NCI-H2081 treated with DMSO at 0.1 percent for 48 hours (cell line): ENCODE measurements at places on chromosomes 16 and 17.

GRCh38 chr17:41419716-41420115 is 4.7 kb downstream of the KRT37 start:
- DNase-seq, result no peak

DNA sequence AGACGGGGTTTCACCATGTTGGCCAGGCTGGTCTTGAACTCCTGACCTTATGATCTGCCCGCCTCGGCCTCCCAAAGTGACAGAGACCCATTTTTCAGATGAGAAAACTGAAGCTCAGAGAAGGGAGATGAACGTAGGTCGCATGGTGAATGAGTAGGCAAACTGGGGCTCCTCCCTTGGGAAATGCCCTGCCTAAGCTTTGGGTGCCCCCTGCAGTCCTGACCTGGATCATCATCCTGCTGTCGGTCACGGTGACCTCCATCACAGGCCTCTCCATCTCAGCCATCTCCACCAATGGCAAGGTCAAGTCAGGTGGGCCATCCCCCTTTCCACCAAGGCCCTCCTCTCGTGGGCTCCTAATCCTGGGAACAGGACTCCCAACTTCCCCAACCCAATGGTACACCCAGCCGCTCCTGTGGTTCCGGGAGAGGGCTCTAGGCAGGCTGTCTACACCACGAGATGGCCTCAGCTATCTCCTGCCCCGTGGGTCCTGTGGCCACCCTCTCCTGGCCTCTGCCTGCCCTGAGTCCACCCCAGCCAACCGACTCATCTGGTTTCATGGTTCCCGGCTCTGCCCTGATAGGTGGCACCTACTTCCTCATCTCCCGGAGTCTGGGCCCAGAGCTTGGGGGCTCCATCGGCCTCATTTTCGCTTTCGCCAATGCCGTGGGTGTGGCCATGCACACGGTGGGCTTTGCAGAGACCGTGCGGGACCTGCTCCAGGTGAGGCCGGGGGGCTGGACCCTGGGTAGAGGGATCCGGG is 4.7 kb downstream of the SLC12A3 start:
- no peak for DNase-seq

DNA sequence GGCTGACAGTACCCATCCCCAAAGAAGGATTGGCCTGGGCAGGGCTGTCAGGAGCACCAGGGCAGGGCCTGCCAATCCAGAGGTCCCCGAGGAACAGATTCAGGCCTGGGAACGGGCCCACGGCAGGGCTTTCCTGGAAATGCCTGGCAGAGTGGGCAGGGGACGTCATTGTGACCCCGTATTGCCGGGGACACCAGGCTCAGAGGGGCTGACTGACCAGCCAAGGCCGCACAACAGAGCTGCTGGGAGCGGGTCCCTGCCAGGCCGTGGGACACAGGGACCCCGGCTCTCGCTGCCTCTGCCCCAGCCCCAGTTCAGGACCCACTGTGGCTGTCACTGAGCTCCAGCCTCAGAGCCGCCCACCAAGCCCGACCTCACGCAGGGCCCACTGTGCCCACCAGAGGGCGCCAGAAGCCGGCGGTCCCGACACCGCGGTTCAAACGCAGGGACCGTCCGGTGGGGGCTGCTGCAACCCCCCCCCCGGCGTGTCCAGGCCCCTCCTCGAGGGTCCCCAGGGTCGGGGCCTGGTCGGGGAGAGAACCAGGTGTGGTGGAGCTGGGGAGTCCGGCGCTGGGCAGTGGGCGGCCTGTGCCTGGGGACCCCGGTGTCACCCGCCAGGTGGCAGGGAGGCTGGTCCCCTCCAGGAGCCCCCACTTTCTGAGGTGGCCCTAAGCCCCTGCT is 15.2 kb upstream of the SSTR5 start:
- no peak for DNase-seq

GRCh38 chr16:28935924-28936783 is 4.4 kb downstream of the CD19 start:
- DNase-seq, result no peak

DNA sequence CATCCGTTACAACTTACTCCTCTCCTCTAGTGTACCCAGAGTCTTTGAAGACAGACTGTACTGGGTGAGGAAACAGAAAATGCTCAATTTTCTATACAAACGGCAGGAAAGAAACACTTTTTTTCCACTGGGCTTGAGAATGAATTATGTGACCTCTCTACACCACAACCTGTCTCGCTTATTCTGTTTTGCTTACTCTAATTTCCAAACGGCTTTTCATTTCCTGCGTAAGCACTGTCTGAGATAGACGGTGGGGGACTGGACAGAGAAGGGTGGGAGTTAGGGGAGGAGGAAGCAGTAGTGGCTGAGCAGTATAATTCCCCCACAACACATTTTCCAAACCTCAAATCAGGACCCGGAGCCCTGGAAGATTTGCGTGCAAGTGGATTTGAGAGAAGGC is 191.4 kb upstream of the SDK2 start:
- DNase-seq, result no peak

DNA sequence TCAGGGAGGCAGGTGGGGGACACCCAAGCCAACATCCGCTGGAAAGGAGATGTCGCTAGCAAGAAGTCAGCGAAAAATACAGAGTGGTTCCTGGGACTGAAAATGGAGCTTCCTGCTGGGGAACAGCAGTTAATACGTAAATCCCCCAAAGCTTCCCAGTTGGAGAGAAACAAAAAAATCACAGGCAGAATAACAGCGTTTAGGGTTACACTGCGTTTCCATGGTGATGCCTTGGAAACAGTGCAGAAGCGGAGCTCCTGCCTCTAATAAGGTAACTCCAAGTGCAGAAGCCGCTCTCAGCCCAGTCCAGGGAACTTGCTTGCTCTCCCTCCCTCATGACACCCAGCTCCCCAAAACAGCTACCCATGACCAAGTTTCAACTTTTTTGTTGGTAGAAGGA is 73.4 kb downstream of the PLD6 start:
- DNase-seq, result no peak

GRCh38 chr16:68393333-68393732 is 55.0 kb downstream of the SMPD3 start:
- no peak for DNase-seq

DNA sequence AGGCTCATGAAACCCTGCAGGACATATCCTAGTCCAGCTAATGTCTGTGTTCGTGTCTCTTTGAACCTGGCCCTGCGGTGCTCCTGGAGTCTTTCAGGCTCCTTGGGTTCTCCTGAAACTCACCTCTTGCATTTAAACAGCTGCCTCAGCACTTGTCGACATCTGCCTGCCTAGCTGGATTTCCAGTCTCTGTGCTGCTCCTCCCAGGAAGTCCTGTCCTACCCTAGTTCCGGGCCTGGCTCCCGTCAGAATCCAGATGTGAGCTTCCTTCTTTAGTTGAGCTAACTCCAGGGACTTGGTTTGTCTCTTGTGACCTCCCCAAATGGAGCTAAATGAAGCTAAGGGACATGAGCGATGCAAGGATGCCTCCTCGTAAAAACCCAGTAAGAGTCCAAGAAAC is 155.2 kb upstream of the PIRT start:
- no peak for DNase-seq

GRCh38 chr17:73160980-73161630 is 3.7 kb upstream of the SSTR2 start:
- DNase-seq, result no peak

DNA sequence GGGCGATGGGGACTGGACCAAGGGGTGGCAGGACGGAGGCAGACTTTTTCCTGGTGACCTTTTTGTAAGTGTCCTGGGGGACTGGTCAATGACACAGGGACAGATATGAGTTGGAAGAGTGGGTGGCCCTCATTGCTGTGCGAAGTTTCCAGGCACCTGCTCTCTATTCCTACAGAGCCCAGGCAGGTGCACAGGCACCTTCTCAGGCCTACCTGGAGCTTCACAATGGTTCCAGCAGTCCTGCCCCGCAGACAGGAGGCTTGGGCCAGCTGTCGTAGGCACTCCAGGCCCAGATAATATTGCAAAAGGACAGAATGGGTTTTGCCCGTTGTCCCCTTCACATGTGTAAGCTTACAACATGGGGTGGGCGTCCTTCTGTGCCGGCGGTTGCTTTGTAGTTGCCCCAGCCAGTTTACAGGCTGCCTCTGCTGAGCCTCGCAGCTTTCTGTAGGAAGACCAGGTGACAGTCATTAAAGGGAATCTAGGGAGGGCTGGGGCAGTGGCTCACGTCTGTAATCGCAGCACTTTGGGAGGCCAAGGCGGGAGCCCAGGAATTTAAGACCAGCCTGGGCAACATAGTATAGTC is 84.3 kb downstream of the ARHGAP23 start:
- no peak for DNase-seq

- peak; percentile 58 for DNase-seq
These were observed at the start of gene VAT1 for GRCh38 chr17:43021741-43022512. Gene VAT1, minus strand, starts transcription at chr17:43022385. Its CDS starts 63 bp downstream, at chr17:43022322.

- peak; percentile 72 for DNase-seq
These were observed 25.5 kb downstream of the COPZ2 start for GRCh38 chr17:48012151-48012520.

DNA sequence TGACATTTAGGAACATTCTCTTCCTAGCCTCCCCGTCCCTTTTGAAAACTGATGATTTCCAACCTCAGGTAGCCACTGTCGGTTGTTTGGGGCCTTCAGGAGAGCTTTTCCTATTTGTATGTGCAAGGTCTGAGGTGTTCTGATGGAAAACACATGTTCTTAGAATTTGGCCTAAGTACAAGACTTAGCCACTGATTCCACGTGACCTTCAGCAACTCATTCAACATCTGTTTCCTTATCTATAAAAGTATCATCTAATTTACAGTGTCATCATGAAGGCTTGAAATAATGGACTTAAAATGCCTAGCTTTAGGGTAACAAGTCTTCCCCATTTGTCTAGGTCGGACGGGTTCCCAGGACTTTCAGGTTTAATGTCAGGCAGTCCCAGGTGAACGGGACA is 259.3 kb downstream of the SOX9 start:
- no peak for DNase-seq

DNA sequence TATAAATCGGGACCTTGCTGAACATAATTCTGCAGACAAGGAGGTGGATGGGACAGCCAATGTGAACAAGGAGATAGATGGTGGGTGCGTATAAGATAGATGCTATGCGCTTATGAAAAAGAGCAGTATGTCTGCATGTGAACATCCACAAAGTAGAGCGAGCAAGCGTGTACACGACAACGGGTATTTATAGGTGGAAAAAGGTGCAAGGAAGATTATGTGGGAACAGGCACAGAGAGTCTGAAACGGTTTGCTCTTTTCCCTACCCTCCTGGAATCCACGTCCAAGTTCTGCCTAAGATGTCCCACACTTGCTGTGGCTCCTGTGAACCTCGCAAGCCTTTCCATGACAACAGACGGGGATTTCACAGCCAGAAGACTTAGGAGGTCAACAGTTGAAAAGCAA is 43.0 kb downstream of the SNX11 start:
- DNase-seq, result no peak

DNA sequence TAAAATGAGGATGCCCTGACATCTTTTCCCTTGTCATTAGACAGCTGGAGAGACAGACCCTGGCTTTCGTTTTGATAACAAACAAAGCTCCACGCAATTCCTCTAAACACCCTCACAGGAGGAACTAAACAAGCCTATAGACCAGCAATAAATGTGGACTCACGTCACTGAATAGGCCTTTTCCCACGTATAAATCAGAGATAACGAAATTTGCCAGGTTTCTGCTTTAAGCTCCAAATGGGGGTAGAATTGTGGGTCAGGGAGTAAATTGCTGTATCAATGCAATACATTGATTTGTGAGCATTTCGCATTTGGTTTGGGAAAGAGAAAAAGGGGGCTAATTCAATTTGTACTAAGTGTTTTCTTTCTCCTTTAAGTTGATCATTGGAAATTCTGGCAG is 256.0 kb downstream of the PMP22 start:
- no peak for DNase-seq

GRCh38 chr16:7216719-7217118 is 115.9 kb upstream of the RBFOX1 start:
- DNase-seq, result no peak

- DNase-seq, result no peak
These were observed 138.7 kb upstream of the RPH3AL start for GRCh38 chr17:491086-492021.

DNA sequence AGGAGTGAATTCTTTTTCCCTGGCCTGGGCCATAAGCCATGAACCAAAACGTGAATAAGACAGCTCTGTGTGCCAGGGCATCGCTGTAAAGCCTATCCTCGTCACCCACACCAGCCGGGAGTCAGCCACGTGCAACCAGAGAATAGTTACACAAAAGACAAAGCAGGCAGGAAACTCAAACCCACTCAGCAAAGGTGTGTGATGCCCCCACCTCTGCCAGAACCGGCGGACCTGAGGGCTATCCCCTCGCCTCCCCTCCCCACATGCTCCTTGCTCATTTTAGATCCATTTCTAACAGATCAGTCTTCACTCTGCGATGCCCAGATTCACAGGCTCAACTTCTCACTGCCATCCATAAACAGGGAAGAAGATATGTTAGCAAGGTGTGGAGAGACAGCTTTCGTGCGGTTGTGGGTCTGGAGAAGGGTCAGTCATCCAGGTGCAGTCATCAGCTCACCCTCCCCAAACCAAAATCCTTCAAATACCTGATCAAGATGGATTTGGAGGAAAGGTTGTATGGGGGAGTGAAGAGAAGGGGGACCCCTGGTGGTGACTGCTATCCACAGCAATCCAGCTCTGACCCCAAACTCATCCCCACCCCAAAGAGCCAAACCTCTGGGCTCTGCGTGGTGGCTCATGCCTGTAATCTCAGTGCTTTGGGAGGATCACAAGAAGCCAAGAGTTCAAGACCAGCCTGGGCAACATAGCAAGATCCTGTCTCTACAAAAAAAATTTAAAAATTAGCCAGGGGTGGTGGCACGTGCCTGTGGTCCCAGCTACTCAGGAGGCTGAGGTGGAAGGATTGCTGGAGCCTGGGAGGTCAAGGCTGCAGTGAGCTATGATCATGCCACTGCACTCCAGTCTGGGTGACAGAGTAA is 219.2 kb downstream of the C16orf78 start:
- DNase-seq, result no peak

- no peak for DNase-seq
These were observed 123.6 kb upstream of the MED13 start for GRCh38 chr17:62188713-62189112.

DNA sequence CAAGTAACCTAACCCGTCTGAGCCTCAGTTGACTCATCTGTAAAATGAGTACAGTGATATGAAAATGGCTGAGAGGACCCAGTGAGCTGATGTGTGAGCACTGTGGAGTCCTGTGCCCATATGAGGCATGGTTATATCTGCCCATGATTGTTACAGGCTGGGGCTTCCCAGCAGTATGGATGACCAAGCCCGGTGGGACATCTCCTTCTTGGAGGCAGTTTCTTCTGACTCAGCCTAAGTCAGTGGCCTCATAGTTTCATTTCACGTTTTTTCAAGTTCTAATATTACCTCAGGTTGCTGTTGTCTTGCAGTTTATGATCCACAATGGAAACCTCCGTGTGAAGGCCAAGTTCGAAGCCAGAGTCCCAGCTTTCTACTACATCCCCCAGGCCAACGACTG is 4.8 kb downstream of the ADAP2 start:
- DNase-seq, result no peak
